ENCODE measurements at places on chromosomes 4 and X.

GRCh38 chr4:54217642-54218495 is 11.2 kb upstream of the PDGFRA start:
- peak; percentile 40 for DNase-seq

DNA sequence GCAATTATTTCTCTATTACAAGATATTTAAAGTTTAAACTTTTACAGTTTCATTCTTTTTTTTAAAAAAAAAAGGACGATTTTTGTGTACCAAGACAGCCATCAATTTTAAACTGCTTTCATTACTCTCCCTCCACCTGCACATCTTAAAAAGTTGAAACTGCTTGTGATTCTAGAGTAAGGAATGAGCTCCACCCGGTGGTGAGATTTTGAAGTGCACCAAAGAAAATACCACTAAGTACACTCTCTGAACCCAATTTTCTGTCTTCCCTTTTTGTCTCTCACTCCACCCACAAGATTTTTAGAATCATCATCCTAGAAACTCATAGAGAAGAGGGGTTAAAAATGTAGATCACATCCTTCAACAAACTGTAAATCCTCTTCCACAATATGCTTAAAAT is 91.3 kb upstream of the WDR44 start:
- DNase-seq: no peak

- DNase-seq: no peak
Measured at GRCh38 chrX:149522916-149523315, 17.8 kb upstream of the IDS start.

DNA sequence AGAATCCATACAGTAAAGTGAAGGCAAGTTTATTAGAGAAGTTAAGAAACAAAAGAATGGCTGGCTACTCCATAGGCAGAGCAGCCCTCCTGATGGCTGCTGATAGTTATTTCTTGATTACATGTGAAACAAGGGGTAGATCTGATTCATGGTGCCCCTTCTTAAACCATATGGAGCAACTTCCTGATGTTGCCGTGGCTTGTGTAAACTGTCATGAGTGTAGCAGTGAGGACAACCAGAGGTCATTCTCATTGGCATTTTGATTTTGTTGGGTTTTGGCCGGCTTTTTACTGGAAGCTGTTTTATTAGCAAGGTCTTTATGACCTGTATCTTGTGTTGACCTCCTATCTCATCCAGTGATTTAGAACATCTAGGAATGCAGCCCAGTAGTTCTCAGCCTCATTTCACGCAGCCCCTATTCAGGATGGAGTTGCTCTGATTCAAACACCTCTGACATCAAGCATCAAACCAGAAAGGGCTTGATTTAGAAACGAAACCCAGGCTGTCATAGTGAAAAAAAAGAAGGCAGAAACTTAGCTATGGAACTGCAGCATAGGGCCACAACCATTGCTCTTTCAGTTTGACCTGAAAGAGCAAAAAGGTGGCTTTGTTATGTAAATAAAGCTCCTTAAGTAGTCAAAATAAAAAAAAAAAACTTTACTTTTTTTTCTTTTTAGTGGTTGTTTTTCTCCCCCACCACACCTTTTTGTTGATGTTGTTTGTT is 37.8 kb downstream of the SPCS3 start:
- no peak for DNase-seq

DNA sequence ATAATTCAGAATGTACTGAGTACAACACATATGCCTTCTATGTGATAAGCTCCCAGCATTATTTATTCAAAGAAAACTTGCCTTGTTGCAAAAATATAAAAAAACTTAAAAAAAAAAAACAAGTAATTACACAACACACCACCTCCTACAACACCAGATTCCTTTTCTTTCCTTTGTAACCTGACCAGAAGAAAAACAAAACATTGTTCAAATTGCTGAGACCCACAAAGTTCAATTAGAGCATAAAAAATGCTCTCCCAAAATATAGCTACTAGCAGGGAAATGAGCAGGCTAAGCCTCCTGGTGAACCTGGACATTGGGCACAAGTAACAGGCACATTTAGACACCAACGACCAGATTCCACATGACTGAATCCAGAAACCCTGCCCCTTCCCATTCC is 38.3 kb downstream of the MECP2 start:
- DNase-seq: no peak

GRCh38 chrX:20026278-20026677 is 35.4 kb upstream of the BCLAF3 start:
- no peak for DNase-seq

GRCh38 chr4:26607776-26608175 is 23.9 kb downstream of the TBC1D19 start:
- DNase-seq: no peak

GRCh38 chr4:76588274-76588673 is 153.2 kb downstream of the SHROOM3 start:
- no peak for DNase-seq

DNA sequence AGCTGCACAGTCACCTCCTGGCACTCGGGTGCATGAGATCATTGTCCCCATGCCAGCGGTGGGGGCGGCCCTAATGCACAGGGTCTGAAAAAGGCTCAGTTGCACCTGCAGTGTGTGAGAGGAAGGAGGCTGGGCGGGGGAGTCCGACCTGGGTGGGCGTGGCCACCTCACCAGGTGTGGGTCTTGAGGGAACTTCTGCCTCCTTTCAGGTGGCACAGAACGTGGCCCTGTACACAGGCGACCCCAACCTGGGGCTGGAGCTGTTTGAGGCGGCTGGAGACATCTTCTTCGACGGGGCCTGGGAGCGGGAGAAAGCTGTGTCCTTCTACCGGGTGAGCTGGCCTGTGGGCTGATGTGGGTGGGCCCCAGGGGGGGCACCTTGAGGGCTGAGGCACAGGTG is 34.3 kb upstream of the HTRA3 start:
- DNase-seq: no peak

DNA sequence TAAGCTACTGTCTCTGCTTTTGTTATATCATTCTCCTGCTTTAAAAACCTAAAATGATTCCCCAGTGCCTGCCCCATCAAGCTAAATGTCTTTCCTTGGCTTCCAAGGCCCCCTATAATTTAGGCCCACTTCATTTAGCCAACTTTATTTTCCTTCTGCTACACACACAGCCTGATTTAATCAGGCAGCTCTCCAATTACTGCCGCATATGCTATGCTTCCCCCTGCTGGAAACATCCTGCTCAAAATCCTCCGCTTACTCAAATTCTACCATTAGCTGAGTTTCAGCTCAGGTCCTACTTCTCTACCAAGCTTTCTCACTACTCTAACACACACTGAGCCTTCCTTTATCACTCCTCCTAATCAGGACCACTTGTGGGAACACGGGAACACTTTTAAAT is 17.0 kb downstream of the LAMP2 start:
- DNase-seq: no peak

DNA sequence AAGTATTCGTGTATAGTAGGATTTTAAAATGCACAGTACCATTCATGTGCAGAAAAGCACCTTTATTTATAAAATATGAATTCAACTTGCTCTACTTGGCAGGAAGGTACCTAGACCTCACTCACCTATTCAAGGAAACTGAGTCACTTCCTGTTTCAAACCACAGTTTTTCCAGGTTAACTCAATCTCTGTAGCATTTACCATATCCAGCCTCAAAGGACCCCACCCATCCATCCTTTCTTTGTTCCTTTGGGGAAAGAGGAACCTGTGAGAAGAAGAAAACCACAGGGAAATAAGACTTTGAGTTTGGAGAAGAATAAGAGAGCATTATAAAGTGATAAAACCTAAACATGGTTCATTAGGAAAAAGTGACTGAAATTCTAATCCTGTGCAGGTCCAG is 250.7 kb downstream of the CBR4 start:
- DNase-seq: no peak

- no peak for DNase-seq
Measured at GRCh38 chrX:69505772-69506616, 1.9 kb downstream of the NALF2 start.

GRCh38 chr4:38094419-38094818 is 134.2 kb downstream of the PTTG2 start:
- no peak for DNase-seq

GRCh38 chrX:39726771-39727170 is 371.0 kb downstream of the BCOR start:
- no peak for DNase-seq

GRCh38 chr4:87982036-87982435 is 6.5 kb downstream of the SPP1 start:
- no peak for DNase-seq

DNA sequence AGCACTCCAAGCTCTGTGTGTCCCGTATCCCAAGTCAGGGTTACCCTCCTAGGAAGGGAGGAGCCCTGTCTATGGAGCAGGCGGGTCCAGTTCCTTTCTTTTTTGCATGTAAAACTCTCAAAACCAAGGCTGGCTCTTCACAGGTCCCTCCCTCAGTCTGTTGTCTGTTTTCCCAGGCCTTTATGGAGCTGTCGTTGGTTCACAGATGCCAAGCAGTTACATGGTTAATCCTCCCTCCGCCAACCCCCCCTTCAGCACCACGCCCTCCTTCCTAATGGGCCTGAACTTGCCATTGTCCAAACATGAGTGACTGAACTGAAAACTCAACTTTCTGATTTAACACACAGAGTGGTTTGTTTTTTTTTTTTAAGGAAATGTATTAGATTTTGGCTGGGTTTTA is 148.3 kb downstream of the STOX2 start:
- no peak for DNase-seq

DNA sequence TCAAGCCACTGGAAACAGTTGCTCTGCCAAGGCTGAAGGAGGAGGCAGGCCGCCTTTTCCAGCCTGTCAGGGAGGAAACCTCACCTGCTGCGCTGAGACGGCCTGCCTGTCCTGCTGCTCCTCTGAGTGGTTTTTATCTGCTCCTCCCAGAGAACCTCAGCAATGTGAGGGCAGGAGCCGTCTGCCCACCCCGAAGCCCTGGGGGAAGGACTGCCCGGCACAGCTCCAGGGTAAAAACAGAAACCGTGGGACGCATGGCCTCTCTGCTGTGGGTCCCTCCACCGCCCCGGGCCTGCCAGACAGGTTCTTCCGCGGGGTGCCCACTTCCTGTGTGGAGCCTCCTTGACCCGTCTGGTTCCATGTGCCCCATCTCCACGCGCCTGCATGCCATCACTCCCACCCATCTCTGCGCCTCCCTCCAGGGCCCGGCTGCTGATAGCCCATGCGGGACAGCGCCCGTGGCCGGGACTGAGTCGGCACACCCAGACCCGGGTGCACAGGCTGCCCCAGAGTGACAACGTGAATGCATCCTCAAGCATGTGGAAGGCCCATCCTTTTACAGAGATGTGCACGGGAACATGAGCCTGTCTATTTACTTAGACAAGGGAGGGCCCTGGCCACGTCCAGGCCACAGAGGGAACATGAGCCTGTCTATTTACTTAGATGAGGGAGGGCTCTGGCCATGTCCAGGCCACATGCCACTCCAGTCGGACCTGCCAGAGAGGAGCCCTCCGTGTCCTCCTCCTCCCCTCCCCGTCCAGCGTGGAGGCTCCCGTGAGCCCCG is 4.0 kb upstream of the SLC49A3 start:
- DNase-seq: no peak

DNA sequence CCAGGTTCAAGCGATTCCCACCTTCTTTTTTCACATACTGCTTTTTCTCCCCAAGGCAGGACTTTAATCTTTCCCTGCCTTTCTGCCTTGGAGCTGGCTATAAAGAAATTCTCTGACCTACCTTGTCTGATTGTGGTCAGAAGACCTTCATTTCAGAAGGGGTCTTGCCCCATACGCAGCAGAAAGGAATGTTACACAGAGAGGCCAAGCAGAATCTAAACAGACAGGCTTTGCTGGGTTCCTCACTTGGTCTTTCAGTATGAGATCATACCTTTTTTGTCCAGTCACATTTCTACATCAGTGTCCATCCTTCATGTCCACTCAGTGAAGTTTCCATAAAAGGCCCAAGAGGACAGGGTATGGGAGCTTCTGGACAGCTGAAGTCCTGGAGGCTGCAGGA is 108.3 kb upstream of the RBPJ start:
- DNase-seq: no peak

DNA sequence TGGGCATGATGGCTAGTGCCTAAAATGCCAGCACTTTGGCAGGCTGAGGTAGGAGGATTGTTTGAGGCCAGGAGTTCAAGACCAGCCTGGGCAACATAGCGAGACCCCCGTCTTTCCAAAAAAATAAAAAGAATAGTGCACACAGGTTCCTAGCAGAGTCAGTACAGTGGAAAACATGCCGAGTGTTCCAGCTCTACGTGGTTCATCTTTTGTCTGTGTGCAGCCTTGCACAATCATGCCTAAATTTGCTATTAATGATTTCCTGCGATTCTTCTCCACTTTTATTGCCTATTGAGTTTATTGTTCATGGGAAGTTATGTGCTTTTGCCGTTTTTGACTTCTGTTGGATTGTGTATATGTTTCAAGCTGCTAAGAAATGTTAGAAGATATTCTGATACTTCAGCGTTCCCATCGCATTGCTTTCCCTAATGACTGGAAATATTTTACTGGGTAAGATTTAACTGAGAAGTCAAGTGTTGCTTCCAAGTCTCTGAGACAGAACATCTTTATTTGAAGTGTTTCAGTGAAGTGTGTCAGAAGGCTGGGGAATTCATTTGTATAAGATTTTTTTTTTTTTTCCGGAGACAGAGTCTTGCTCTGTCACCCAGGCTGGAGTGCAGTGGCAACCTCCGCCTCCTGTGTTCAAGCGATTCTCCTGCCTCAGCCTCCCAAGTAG is 11.3 kb downstream of the DOCK11 start:
- DNase-seq: no peak

DNA sequence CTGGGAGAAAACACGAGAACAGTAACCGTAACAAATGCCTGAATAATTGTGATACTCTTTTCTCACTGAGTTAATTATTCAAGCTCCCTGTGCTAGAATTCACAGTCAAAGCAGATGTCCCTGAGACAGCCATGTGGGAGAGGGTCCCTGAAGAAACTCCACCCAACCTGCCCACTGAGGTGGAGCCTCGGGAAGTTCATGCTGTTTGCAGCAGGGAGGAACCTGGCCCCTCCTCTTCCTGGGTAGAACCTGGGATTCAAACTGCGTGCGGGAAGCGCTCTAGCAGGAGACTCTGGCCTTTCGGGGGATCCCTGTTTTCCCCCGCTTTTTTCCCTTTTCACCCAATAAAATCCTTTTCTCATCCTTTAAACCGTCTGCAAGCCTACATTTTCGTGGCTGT is 20.2 kb upstream of the RHOH start:
- DNase-seq: no peak
